Caco-2 (cell line): ENCODE measurements at places on chromosomes 3 and 15.

GRCh38 chr3:141371882-141372281 lies 3.6 kb downstream of the ZBTB38 start:
- no peak for DNase-seq
- H3K36me3 ChIP-seq: no peaks in the 10 kb centered on the region
- no peak overlapping the region for H3K4me3 ChIP-seq
- peaks cover 22% of the 10 kb centered on the region for H3K4me1 ChIP-seq
- no peaks in the 10 kb centered on the region for H3K27me3 ChIP-seq

DNA sequence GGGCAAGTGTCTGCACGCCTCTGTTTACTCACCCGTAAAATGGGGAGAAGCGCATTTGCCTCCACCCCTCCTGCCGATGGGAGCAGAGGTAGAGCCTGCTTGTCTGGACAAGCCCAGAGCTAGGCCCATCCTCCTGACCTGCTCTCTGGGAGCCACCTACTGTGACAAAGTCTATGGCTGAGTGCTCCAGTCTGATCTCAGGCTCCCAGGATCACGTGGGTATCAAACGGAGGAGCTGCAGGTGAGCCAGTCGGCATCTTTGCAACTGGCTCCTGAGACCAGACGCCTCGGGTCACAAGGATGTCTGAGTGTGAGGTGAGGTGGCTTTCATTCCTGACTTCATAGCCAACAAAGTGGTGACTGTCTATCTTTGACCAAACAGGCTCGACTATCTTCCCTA lies 2.1 kb upstream of the ALDH1A3 start:
- no peak overlapping the region for H3K4me3 ChIP-seq
- H3K27ac ChIP-seq: no peak overlapping the region
- no peak for DNase-seq
- H3K27me3 ChIP-seq: no peaks in the 10 kb centered on the region

GRCh38 chr15:48775546-48775945 lies 35.3 kb downstream of the CEP152 start:
- no peaks in the 10 kb centered on the region for H3K36me3 ChIP-seq
- no peak for DNase-seq
- no peaks in the 10 kb centered on the region for H3K4me1 ChIP-seq
- no peak overlapping the region for H3K4me3 ChIP-seq
- H3K27me3 ChIP-seq: no peaks in the 10 kb centered on the region
- H3K27ac ChIP-seq: no peak overlapping the region

GRCh38 chr15:97890307-97890706 lies 70.2 kb upstream of the ARRDC4 start:
- H3K4me3 ChIP-seq: no peak overlapping the region
- no peak for DNase-seq
- no peaks in the 10 kb centered on the region for H3K27me3 ChIP-seq
- no peak overlapping the region for H3K27ac ChIP-seq

DNA sequence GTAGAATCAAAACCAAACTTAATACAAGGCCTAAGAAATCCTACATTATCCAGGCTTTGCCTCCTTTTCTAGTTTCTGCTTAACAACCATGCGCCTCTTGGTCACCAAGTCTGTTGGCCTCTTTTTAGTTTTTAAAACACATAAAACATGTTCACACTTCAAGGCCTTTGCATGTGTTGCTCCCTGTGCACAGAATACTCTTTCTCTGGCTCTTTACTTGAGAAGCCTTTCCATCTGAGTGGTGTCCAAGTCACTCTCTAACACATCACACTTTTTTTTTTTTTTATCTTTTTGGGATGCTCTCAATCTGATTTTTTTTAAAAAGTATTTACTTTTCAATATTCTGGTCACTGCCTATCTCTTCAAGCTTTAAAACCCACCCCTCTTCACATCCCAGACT lies 14.9 kb downstream of the GAP43 start:
- H3K4me3 ChIP-seq: no peak overlapping the region
- DNase-seq: no peak
- no peaks in the 10 kb centered on the region for H3K4me1 ChIP-seq

DNA sequence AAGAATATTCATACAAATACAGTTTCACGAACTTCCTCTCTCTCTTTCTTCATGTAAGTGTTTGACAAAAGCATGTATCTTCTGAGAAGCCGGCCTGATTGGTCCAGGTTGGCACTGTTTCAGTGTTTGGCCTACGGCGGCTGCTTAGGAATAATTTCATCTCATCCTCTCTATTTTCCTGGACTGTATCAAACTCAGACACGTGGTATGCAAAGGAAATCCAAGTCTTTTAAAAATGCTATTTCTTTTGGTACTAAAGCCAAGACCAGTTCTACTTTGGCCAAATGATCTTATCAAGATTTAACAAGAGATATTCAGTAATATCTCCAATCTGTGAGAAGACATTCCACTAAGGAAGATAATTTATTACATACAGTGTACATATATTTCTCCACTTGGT lies 152.8 kb downstream of the TIGIT start:
- H3K4me3 ChIP-seq: no peak overlapping the region
- no peaks in the 10 kb centered on the region for H3K27me3 ChIP-seq
- no peaks in the 10 kb centered on the region for H3K36me3 ChIP-seq
- no peaks in the 10 kb centered on the region for H3K4me1 ChIP-seq
- DNase-seq: no peak

- no peak overlapping the region for H3K4me3 ChIP-seq
- no peaks in the 10 kb centered on the region for H3K4me1 ChIP-seq
- H3K27me3 ChIP-seq: no peaks in the 10 kb centered on the region
- no peak overlapping the region for H3K27ac ChIP-seq
These were observed 75.7 kb upstream of the FAM3D start for GRCh38 chr3:58742239-58742638.

DNA sequence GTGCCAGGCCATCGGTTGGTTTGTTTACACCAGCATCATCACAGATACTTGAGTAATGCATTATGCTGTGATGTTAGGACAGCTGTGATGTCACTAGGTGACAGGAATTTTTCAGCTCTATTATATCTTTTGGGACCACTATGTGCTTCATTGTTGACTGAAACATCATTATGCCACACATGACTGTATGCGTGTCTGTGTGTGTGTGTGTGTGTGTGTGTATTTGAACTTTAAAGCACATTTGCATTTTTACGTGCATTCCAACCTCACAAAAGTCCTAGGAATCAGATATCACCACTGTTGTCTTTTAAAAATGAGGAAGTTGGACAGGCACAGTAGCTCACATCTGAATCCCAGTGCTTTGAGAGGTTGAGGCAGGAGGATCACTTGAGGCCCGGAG lies 223.0 kb downstream of the TBL1XR1 start:
- H3K4me3 ChIP-seq: no peak overlapping the region
- no peak overlapping the region for H3K27ac ChIP-seq
- no peaks in the 10 kb centered on the region for H3K27me3 ChIP-seq
- H3K36me3 ChIP-seq: no peaks in the 10 kb centered on the region
- DNase-seq: no peak

DNA sequence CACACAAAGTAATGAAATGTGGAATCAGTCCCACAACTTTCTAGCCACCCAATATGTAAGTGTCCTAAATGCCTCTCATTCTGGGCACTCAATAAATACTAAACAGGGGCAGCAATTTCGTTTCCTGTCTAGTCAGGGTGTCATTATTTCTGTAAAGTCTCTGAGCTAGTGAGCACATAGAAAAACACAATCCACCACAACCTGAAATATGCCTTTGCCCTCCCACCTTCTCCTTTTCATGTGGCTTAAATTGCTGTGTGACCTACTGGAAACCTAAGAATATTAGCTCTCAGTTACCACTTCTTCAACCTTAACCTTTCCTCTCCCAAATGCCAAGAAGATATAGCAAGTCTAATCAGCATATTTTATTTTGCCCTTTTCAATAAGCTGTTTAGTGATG lies 456.3 kb upstream of the KCNMB2 start:
- no peaks in the 10 kb centered on the region for H3K36me3 ChIP-seq
- no peaks in the 10 kb centered on the region for H3K27me3 ChIP-seq
- H3K4me1 ChIP-seq: peaks cover 12% of the 10 kb centered on the region
- no peak overlapping the region for H3K27ac ChIP-seq

DNA sequence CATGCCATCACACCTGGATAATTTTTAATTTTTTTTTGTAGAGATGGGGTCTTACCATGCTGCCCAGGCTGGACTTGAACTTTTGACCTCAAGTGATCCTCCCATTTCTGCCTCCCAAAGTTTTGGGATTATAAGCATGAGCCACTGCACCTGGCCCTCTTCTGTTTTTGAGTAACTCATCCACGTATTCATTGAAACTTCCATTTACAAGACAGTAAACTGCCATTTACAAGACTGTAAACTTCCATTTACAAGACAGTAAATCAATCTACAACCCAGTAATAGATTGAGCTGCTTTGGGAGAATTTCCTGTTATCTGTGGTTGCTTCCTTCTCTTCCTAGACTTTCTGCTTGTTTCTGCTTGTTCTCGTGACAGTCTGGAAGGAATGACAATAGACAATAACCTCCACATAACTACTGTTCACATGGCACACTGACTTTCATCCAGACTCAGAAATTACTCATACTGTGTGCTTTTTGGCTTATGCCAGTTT lies 114.7 kb upstream of the CCNL1 start:
- H3K36me3 ChIP-seq: no peaks in the 10 kb centered on the region
- no peak overlapping the region for H3K27ac ChIP-seq
- H3K27me3 ChIP-seq: no peaks in the 10 kb centered on the region
- H3K4me1 ChIP-seq: no peaks in the 10 kb centered on the region
- no peak overlapping the region for H3K4me3 ChIP-seq
- DNase-seq: no peak

GRCh38 chr3:64163755-64164148 lies 61.5 kb downstream of the PRICKLE2 start:
- DNase-seq: peak; percentile 22
- no peaks in the 10 kb centered on the region for H3K36me3 ChIP-seq
- H3K4me3 ChIP-seq: no peak overlapping the region
- peaks cover 59% of the 10 kb centered on the region for H3K4me1 ChIP-seq

GRCh38 chr3:188287762-188288505 lies 134.0 kb downstream of the LPP start:
- H3K36me3 ChIP-seq: no peaks in the 10 kb centered on the region
- no peak for DNase-seq
- H3K4me1 ChIP-seq: peaks cover 29% of the 10 kb centered on the region
- H3K27ac ChIP-seq: no peak overlapping the region

DNA sequence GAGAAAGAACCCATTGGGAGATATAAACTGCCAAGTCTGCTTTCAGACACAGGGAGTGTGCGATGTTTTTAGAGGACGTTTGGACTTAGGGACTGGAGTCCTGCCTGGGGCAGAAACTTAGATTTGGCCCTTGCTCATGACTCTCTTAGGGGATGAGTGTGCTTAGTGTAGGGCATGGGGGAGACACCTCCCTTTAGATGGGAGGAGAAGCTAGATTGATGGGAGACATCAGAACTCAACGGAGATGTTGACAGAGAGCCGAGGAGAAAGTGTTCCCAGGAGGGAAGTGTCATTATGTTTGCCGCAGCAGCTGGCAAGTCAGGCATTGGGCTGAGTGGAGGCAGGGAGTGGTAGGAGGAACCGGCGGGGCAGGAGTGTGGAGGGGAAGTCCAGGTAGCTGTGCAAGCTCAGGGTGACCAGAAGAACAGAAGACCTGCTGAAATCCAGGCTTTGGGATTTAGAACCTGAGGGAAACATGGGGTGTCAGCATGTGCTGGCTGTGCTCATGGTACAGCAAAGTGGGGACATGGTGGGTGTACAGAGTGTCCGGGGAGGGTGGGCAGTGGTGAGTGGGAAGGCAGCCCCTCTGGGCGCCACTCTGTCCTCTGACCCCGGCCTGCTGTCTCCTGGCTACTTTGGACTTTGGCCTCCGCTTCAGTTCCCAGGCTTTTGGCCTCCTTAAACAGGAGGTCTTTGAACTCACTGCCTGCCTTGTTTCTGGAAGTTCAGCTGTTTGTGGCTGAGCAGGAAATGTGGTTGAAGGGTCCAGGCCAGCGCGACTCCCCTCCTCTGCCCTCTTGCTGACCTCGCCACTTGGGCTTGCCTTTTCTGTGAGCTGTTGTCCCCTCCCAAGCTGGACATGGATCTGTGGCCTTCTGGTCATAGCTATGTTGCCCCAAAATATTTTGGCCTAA lies 324.0 kb upstream of the LRRFIP2 start:
- no peak for DNase-seq
- no peaks in the 10 kb centered on the region for H3K36me3 ChIP-seq
- H3K4me3 ChIP-seq: no peak overlapping the region
- H3K27me3 ChIP-seq: no peaks in the 10 kb centered on the region
- peak overlapping the region; percentile 45 for H3K27ac ChIP-seq
- H3K4me1 ChIP-seq: peaks cover 19% of the 10 kb centered on the region

GRCh38 chr3:81132995-81133394 lies 628.5 kb downstream of the GBE1 start:
- H3K4me1 ChIP-seq: no peaks in the 10 kb centered on the region
- DNase-seq: no peak
- no peak overlapping the region for H3K4me3 ChIP-seq
- no peaks in the 10 kb centered on the region for H3K36me3 ChIP-seq
- no peak overlapping the region for H3K27ac ChIP-seq

DNA sequence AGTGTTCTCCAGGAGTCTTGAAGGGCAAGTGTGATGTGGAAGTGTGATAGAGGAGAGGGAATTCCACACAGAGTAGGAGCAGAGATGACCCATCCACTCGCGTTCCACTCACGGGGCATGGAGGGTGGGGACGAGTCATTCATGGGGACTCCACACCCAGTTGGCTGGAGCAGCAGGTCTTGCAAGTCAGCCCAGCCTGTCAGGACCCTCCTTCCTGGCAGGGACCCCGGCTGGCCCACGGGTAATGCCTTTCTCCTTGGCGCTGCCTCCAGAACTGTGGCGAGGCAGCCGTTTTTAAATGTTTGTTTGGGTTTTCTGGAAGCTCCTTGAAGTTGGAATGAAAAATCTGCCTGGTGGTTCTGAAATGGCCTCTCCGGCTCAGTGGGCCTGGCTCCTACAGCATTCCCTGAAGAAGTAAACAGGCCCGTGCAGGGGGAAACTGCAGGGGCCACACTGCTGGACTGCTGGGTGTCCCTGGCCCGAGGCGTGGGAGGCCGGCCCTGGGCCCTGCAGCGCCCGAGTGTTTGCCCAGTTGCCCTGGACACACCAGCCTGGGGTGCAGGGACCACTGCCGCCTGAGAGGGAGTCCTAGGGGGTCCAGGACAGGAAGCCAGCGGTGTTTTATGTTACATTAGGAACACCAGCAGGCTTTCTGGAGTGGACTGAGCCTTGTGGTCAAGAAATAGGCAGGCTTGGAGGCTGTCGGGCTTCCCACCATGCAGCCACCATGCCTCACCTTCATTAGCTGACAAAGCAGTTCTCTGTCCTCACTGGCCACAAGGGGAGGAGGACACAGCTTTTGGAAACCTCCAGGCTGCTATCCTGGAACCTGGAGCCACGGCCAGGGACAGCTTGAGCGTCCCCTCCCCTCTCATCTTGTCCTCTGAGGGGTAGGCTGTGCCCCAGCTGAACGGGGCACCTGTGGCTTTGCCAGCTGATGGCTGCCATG lies 61.3 kb downstream of the CEMIP start:
- no peaks in the 10 kb centered on the region for H3K27me3 ChIP-seq
- H3K36me3 ChIP-seq: no peaks in the 10 kb centered on the region
- no peak for DNase-seq

DNA sequence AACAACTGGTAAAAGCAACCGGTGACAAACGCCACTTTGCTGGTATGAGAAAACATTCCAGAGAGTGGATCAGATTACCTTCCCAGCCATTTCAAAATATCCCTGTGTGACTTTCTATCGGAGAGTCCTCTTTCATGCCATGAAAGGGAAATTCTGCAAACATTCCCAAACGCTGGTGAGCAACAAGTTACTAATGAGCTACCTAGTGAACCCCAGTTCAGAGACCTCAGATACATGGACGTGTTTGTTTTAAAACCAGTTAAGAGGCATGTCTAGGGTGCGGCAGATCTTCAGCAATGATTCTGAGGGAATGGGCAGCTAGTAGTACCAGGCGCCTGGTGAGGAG lies 418.2 kb upstream of the NR2F2 start:
- H3K4me1 ChIP-seq: peaks cover 10% of the 10 kb centered on the region
- peak; percentile 15 for DNase-seq
- H3K27ac ChIP-seq: no peak overlapping the region
- no peaks in the 10 kb centered on the region for H3K27me3 ChIP-seq
